Left lung (tissue), 14 donors: ENCODE measurements at places on chromosomes 3 and 15. TPM values are rescaled to one million over a fixed set of nuclear protein-coding genes. Genes with fewer than 3 reads are reported as not detected.
A peak's percentile ranks its signal among the peaks of the same experiment; 100 is the strongest.

The CPLX3 gene
- not detected for polyA plus RNA-seq

The CPB1 gene
- polyA plus RNA-seq = 0.52 TPM

The MAP6D1 gene
- polyA plus RNA-seq = 0.63 TPM

The TNNC1 gene
- polyA plus RNA-seq = 49.3 TPM

The PLCH1 gene
- 14.8 TPM for polyA plus RNA-seq

The EFCC1 gene
- 12.7 TPM for polyA plus RNA-seq

- no peak for DNase-seq
Observed at GRCh38 chr3:46880884-46881595, 3.5 kb downstream of the PTH1R start.

GRCh38 chr3:50245251-50245745 lies 9.3 kb downstream of the GNAI2 start:
- no peak for DNase-seq

DNA sequence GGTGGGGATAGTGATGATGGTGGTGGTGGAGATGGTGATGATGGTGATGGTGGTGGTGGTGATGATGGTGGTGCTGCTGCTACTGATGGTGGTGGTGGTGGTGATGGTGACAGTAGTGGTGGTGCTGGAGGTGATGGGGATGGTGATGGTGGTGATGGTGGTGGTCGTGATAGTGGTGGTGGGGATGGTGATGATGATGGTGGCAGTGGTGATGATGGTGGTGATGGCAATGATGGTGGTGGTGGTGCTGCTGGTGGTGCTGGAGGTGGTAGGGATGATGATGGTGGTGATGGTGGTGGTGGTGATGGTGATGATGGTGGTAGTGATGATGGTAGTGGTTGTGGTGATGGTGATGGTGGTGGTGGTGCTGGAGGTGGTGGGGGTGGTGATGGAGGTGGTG lies 21.3 kb downstream of the DNAJB8 start:
- no peak for DNase-seq

- no peak for DNase-seq
Observed at GRCh38 chr3:138081371-138082084, 33.9 kb downstream of the DZIP1L start.

- DNase-seq = no peak
Observed at GRCh38 chr3:15875016-15875689, 77.4 kb upstream of the ANKRD28 start.

DNA sequence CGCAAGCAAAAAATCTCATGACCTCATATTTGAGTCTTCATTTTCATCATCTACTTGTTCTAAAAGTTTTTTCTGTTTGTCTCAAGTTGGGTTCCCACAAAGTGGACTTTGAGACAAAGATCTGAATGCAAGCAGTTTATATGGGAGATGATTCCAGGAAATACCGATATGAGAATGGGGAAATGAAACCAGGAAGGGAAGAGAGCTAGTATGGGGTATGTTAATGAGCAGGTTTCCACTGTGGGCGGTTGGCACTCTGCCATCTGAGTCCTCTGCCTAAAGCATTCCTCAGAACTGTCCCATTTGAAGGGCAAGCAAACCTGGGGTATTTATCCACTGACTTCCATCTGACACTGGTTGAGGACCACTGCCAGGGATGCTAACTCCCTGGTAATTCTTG lies 8.8 kb downstream of the ADPRH start:
- peak; percentile 82 for DNase-seq

GRCh38 chr3:135135445-135135844 lies 340.4 kb downstream of the EPHB1 start:
- DNase-seq = no peak

DNA sequence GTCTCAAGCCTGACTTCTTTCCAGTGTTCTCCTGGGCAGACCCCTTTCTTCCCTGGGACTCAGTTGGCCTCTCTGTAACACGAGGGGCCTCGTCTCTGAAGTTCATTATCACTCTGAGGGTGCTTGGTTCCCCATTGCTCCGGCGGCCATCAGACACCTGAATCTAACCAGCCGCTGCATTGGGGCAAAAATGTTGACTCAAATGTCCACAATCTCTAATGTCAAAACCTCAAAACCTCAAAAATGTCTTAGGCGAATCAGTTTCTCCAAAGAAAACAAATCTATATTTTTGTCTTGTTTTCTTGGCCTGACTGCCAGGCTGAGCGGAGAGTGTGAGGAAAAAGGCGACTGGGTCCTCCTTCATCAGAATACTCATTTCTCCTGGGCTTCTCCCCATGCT lies 220.7 kb downstream of the VPS13C start:
- DNase-seq = no peak

DNA sequence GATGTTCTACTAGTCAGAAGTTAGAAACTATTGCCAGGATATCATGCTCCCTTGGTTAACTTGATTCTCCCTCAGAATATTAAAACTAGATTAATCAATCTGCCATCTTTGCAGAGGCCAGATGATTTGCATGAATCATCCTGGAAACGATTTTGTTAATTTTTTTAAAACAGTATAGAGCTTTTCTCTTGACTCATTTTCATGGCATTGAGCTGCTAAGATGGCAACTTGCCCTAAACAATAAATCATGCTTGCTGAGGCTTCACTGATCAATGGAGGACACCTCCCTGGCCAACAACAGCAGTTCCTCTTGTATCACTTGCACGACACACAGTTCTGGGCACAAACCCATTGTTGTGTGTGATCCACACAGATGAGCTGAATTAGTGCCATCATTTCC lies 109.1 kb downstream of the COL6A6 start:
- DNase-seq = no peak

GRCh38 chr3:49839193-49839809 lies 17.1 kb downstream of the TRAIP start:
- peak; percentile 80 for DNase-seq

DNA sequence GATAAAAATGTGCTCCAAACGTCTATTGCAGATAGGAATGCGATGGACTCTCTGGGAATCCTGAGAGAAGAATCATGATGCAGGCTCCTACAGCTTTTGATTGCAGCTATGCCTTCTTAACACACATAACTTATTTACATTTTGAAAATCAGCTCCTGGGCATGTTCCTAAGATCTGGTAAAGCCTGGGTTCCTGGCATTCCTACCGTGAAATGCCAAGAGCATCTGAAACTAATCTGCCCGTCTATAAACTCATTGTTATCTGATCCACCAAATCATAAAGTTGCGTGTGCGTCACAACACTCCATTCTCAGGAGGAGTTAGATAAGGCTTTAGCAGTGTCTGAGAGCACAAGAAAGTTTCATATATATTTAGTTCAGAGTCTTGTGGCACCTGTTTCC lies 79.0 kb upstream of the VGLL3 start:
- no peak for DNase-seq
